ENCODE measurements at places on chromosomes 7 and 10. TPM values are rescaled to one million over a fixed set of nuclear protein-coding genes. Genes with fewer than 3 reads are reported as not detected.

The TUBAL3 gene
- polyA plus RNA-seq: not detected

The GOLGA7B gene
- polyA plus RNA-seq: 0.23 TPM

The CTTNBP2 gene
- 1.5 TPM for polyA plus RNA-seq

The TLL2 gene
- 0.72 TPM for polyA plus RNA-seq

The ZNF487 gene
- polyA plus RNA-seq: 3.0 TPM

The AKR1E2 gene
- 3.8 TPM for polyA plus RNA-seq

The COPG2 gene
- 44.5 TPM for polyA plus RNA-seq

The GPR85 gene
- 1.5 TPM for polyA plus RNA-seq

The LRRD1 gene
- 0.75 TPM for polyA plus RNA-seq

The FEZF1 gene
- polyA plus RNA-seq: 0.12 TPM

The NCF1 gene
- 1.6 TPM for polyA plus RNA-seq

The NEUROD6 gene
- not detected for polyA plus RNA-seq

The MGMT gene
- polyA plus RNA-seq: 12.1 TPM

The CALCR gene
- polyA plus RNA-seq: 11.0 TPM

Measured in hindlimb muscle (tissue), 1 donor.